ENCODE measurements at places on chromosomes 2 and 18. TPM values are rescaled to one million over a fixed set of nuclear protein-coding genes. Genes with fewer than 3 reads are reported as not detected.

MGAT4A gene
- polyA plus RNA-seq: 54.8 TPM

CAPN14 gene
- 3.0 TPM for polyA plus RNA-seq

SIX3 gene
- 8.7 TPM for polyA plus RNA-seq

SALL3 gene
- 0.24 TPM for polyA plus RNA-seq

SNTG2 gene
- 0.42 TPM for polyA plus RNA-seq

TXNL4A gene
- polyA plus RNA-seq: 131 TPM

KLHL41 gene
- polyA plus RNA-seq: 2.7 TPM

GREB1L gene
- 23.3 TPM for polyA plus RNA-seq

PRSS56 gene
- polyA plus RNA-seq: not detected

ELOA2 gene
- polyA plus RNA-seq: not detected

PKDCC gene
- polyA plus RNA-seq: 37.4 TPM

CAPN13 gene
- not detected for polyA plus RNA-seq

CCDC121 gene
- 2.2 TPM for polyA plus RNA-seq

UGT1A7 gene
- not detected for polyA plus RNA-seq

GKN1 gene
- polyA plus RNA-seq: not detected

C2orf72 gene
- 37.7 TPM for polyA plus RNA-seq

NEUROD1 gene
- polyA plus RNA-seq: not detected

TTN gene
- polyA plus RNA-seq: 0.16 TPM

C1QL2 gene
- not detected for polyA plus RNA-seq

TMEFF2 gene
- 29.1 TPM for polyA plus RNA-seq

FAM161A gene
- 12.0 TPM for polyA plus RNA-seq

SULT1C2 gene
- polyA plus RNA-seq: not detected

FAM124B gene
- polyA plus RNA-seq: not detected

HOXD1 gene
- not detected for polyA plus RNA-seq

SPATA3 gene
- not detected for polyA plus RNA-seq

LGALSL gene
- polyA plus RNA-seq: 43.6 TPM

RAB27B gene
- polyA plus RNA-seq: 53.4 TPM

RNF181 gene
- 296 TPM for polyA plus RNA-seq

SANBR gene
- 77.1 TPM for polyA plus RNA-seq

NPHP1 gene
- 8.0 TPM for polyA plus RNA-seq

RAB12 gene
- 102 TPM for polyA plus RNA-seq

FAM237A gene
- polyA plus RNA-seq: not detected

FBXO48 gene
- 0.45 TPM for polyA plus RNA-seq

WNT10A gene
- 0.20 TPM for polyA plus RNA-seq

RGPD3 gene
- 0.74 TPM for polyA plus RNA-seq

DUSP2 gene
- 2.1 TPM for polyA plus RNA-seq

Data from neural cell (in vitro differentiated cells).